ENCODE measurements at places on chromosomes 3 and 15. TPM values are rescaled to one million over a fixed set of nuclear protein-coding genes. Genes with fewer than 3 reads are reported as not detected.

GRCh38 chr3:158974904-158975303 is 173.1 kb downstream of the MFSD1 start:
- no peak for DNase-seq
- no peaks in the 10 kb centered on the region for H3K4me1 ChIP-seq
- no peak overlapping the region for H3K27ac ChIP-seq
- H3K36me3 ChIP-seq: no peaks in the 10 kb centered on the region
- H3K4me3 ChIP-seq: no peak overlapping the region

GRCh38 chr15:29018995-29019976 is 133.5 kb downstream of the APBA2 start:
- peaks cover 12% of the 10 kb centered on the region for H3K4me1 ChIP-seq
- H3K27ac ChIP-seq: no peak overlapping the region
- peaks cover 1% of the 10 kb centered on the region for H3K36me3 ChIP-seq
- DNase-seq: no peak
- H3K27me3 ChIP-seq: no peaks in the 10 kb centered on the region
- no peak overlapping the region for H3K4me3 ChIP-seq

DNA sequence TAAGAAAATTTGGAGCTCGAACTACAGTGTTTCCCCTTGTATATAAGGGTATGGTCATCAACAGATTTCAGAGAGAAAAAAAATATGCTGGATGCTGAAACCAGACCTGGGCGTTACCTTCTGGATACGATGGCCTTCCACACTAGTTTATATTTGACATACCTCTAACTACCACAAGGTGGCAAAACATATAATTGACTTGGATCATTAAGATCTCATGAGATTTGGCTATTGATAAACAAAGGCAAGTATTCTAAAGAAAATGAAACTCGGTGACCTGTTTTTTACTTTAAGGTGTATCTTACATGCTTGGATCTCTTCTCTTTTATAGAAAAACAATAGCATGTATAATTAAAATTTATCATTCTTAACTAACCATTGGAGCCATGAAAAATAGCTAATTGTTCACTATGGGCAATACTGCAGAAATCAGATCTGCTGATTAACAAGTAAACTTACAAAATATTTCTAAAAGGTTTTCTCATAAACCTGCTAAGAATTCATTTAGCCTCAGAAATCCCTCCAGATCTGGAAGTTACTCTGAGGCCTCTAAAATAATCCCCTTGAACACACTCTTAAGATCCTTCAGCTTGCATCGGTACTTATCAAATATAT is 300.6 kb upstream of the KCNH8 start:
- no peak for DNase-seq
- H3K4me3 ChIP-seq: no peak overlapping the region
- no peaks in the 10 kb centered on the region for H3K36me3 ChIP-seq
- H3K27me3 ChIP-seq: no peaks in the 10 kb centered on the region
- H3K4me1 ChIP-seq: peaks cover 9% of the 10 kb centered on the region
- no peak overlapping the region for H3K27ac ChIP-seq

GRCh38 chr3:120908030-120908794 is at the start of gene STXBP5L:
STXBP5L (plus strand) TSS chr3:120908205; CDS start chr3:120909579, 1,374 bp downstream.
- peak; percentile 64 for DNase-seq
- H3K27me3 ChIP-seq: peaks cover 38% of the 10 kb centered on the region
- no peaks in the 10 kb centered on the region for H3K36me3 ChIP-seq
- peak within 1 kb of the TSS; percentile 63 for H3K4me3 ChIP-seq
- no peak within 1 kb of the TSS for H3K27ac ChIP-seq
- peaks cover 16% of the 10 kb centered on the region for H3K4me1 ChIP-seq

- DNase-seq: no peak
- H3K4me3 ChIP-seq: no peak overlapping the region
- peaks cover 2% of the 10 kb centered on the region for H3K27me3 ChIP-seq
- peaks cover 16% of the 10 kb centered on the region for H3K36me3 ChIP-seq
- no peak overlapping the region for H3K27ac ChIP-seq
- H3K4me1 ChIP-seq: peaks cover 15% of the 10 kb centered on the region
These were observed 2.3 kb upstream of the UBE3A start for GRCh38 chr15:25441111-25441510.

DNA sequence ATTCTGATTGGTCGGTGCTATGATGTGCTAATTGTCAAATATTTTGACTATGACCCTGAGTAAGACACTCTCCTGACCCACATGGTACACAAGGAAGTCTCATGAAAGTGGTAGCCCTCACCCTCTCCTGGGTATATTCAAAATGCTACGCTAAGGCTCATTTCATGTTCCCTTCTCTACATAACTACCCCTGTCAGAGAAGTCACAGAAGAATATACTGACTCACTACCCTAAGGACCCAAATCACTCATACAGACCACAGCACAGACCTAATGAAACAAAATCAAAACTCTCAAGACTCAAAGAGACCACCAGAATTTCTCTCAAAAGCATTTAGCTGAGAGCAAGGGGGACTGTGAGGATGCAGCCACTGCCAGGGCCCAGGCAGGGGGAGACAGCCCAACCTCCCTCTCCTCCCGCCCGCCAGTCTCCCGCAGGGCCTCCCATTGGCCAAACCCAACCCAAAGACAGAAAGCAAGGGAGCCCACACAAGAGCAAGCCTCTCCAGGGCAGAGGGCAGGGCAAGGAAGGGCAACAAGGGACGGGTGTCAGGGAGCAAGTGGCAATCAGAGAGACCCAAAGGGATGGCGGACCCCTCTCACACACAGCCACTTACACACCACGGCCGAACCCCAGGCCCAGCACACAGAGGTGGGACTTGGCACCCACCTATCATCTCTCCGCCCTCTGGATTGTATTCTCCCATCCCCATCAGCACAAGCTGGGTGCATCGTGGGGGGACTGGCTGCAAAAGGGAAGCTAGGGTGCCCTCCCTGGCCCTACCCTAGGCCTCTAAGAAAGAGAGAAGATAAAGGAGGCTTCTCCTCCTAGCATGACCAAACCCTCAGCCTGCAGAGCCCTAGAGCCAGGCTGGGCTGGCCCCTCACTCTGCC is 41.6 kb downstream of the MEGF11 start:
- no peaks in the 10 kb centered on the region for H3K36me3 ChIP-seq
- no peak for DNase-seq
- peaks cover 6% of the 10 kb centered on the region for H3K27me3 ChIP-seq
- no peak overlapping the region for H3K4me3 ChIP-seq
- no peak overlapping the region for H3K27ac ChIP-seq

- H3K4me1 ChIP-seq: no peaks in the 10 kb centered on the region
- no peak overlapping the region for H3K27ac ChIP-seq
- no peaks in the 10 kb centered on the region for H3K27me3 ChIP-seq
These were observed 272.9 kb downstream of the TBC1D5 start for GRCh38 chr3:17469520-17469919.

DNA sequence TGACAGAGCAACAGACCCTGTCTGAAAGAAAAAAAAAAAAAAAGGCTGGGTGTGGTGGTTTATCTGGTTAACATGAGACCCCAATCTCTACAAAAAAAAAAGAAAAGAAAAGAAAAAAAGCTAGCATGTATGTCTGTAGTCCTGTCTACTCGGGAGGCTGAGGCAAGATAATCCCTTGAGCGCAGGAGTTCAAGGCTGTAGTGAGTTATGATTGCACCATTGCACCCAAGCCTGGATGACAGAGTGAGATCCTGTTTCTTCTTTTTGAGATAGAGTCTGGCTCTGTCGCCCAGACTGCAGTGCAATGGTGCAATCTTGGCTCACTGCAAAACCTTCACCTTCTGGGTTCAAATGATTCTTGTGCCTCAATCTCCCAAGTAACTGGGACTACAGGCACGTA is 8.4 kb upstream of the DHX30 start:
- H3K27me3 ChIP-seq: peaks cover 2% of the 10 kb centered on the region
- no peak for DNase-seq
- no peaks in the 10 kb centered on the region for H3K36me3 ChIP-seq
- no peak overlapping the region for H3K4me3 ChIP-seq

- H3K4me3 ChIP-seq: no peak within 1 kb of the TSS
- H3K27ac ChIP-seq: no peak within 1 kb of the TSS
- no peak for DNase-seq
- H3K4me1 ChIP-seq: no peaks in the 10 kb centered on the region
- H3K27me3 ChIP-seq: peaks cover 17% of the 10 kb centered on the region
- no peaks in the 10 kb centered on the region for H3K36me3 ChIP-seq
These were observed at the start of gene TIMP4 for GRCh38 chr3:12158387-12159226. TIMP4 (minus strand) TSS chr3:12158912; CDS start chr3:12158840, 72 bp downstream.

GRCh38 chr3:48851407-48851806 is 3.7 kb upstream of the PRKAR2A start:
- no peak overlapping the region for H3K4me3 ChIP-seq
- DNase-seq: no peak
- peaks cover 2% of the 10 kb centered on the region for H3K36me3 ChIP-seq
- H3K27me3 ChIP-seq: no peaks in the 10 kb centered on the region
- peaks cover 17% of the 10 kb centered on the region for H3K4me1 ChIP-seq

GRCh38 chr3:180657094-180657493 is 22.2 kb downstream of the CCDC39 start:
- no peak overlapping the region for H3K27ac ChIP-seq
- no peaks in the 10 kb centered on the region for H3K4me1 ChIP-seq
- H3K4me3 ChIP-seq: no peak overlapping the region
- peaks cover 3% of the 10 kb centered on the region for H3K27me3 ChIP-seq
- H3K36me3 ChIP-seq: no peaks in the 10 kb centered on the region
- no peak for DNase-seq

- no peak for DNase-seq
- H3K27me3 ChIP-seq: no peaks in the 10 kb centered on the region
- H3K36me3 ChIP-seq: no peaks in the 10 kb centered on the region
- H3K4me1 ChIP-seq: peaks cover 10% of the 10 kb centered on the region
These were observed 232.7 kb downstream of the MECOM start for GRCh38 chr3:169430707-169431404.

GRCh38 chr15:43204016-43204901 is 16.6 kb downstream of the EPB42 start:
- H3K27me3 ChIP-seq: peaks cover 15% of the 10 kb centered on the region
- H3K36me3 ChIP-seq: no peaks in the 10 kb centered on the region
- no peak overlapping the region for H3K4me3 ChIP-seq
- DNase-seq: peak; percentile 73

- no peaks in the 10 kb centered on the region for H3K4me1 ChIP-seq
- no peak overlapping the region for H3K27ac ChIP-seq
- peaks cover 23% of the 10 kb centered on the region for H3K27me3 ChIP-seq
- peaks cover 3% of the 10 kb centered on the region for H3K36me3 ChIP-seq
- DNase-seq: no peak
- H3K4me3 ChIP-seq: no peak overlapping the region
These were observed 62.9 kb downstream of the GOLGA8B start for GRCh38 chr15:34520566-34520965.

GRCh38 chr15:101474233-101474632 is 15.3 kb downstream of the PCSK6 start:
- H3K36me3 ChIP-seq: no peaks in the 10 kb centered on the region
- no peak overlapping the region for H3K4me3 ChIP-seq
- H3K4me1 ChIP-seq: no peaks in the 10 kb centered on the region
- H3K27ac ChIP-seq: no peak overlapping the region
- peaks cover 11% of the 10 kb centered on the region for H3K27me3 ChIP-seq

- DNase-seq: no peak
- H3K27ac ChIP-seq: no peak overlapping the region
- peaks cover under 1% of the 10 kb centered on the region for H3K4me1 ChIP-seq
- peaks cover under 1% of the 10 kb centered on the region for H3K36me3 ChIP-seq
These were observed 77.4 kb downstream of the VPS8 start for GRCh38 chr3:184889312-184889904.

DNA sequence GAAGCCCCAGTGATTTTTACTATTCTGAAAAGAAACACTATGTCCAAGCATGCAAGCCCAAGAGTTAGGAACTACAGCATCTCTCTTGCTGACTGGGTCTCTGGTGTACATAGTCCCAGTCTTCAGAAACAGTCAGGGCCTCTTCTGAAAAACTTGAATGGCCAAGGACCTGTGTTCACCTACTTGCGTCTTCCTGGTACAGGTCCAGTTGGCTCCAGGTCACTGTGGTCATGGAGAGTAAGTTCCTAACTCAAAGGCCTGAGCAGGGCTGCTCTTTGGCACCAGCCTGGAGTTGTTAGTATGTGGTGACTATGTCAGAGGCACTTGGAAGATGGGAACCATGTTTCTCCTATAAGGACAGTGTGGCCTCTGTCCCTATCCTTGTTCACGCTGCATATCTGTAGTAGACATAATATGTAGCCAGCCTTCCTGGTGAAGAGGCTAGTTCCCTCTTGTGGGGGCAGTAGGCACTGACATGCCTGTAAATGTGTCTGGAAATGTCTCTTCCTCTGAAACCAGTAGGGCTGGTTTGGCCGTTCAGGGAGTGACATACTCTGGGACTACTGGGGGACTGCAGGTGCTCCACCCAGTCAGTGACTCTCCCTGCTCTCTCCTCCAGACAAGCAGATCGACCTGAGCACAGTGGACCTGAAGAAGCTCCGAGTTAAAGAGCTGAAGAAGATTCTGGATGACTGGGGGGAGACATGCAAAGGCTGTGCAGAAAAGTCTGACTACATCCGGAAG is 2.6 kb upstream of the RBM15B start:
- H3K27me3 ChIP-seq: no peaks in the 10 kb centered on the region
- H3K27ac ChIP-seq: peak overlapping the region; percentile 20
- no peak for DNase-seq
- H3K4me3 ChIP-seq: peak overlapping the region; percentile 9
- peaks cover 69% of the 10 kb centered on the region for H3K4me1 ChIP-seq

DNA sequence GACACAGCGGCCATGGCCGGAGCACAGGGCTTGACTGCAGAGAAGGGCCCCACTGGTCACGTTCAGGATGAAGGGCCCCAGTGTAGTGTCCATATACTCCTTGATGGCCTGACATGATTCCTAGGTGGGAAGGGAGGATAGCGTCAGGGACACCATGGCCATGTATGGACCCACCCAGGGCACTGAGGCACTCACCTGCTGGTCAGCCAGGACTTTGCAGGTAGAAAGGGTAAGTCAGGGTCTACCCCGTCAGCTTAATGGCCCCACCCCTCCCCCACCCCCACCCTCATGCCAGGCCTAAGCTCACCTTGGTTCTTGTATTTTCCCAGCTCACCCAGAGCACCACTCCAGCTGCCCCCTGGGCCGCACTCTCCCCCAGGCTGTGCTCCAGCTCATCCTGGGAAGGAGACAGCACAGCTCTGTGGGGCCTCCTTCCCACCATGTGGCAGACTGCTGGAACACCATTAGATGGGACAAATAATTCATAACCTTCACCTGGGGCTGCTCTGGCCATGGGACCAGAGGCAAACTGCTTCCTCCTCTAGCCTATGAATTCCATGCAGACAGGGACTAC is 1.6 kb upstream of the HYAL3 start:
- peak overlapping the region; percentile 97 for H3K4me3 ChIP-seq
- peaks cover 2% of the 10 kb centered on the region for H3K36me3 ChIP-seq
- H3K4me1 ChIP-seq: peaks cover 32% of the 10 kb centered on the region
- no peak for DNase-seq
- H3K27ac ChIP-seq: peak overlapping the region; percentile 99

DNA sequence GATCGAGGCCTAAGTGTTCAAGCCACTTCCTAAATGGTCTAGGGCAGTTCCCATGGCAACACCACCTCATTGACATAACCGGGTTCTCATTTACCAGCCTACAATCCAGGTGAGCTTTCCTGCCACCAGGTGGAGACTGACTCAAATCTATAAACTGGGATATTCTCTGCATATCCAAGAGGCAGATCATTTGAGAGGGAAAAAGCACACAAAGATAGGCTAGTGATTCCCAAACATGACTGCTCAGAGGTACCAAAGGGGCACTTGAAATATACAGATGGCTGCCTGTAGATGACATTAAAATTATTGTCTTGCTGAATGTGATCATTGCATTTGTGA is 141.3 kb upstream of the PROK2 start:
- no peak overlapping the region for H3K4me3 ChIP-seq
- H3K27me3 ChIP-seq: no peaks in the 10 kb centered on the region
- H3K36me3 ChIP-seq: no peaks in the 10 kb centered on the region
- DNase-seq: peak; percentile 22

The CD80 gene
- 19.1 TPM for total RNA-seq

The TMEM266 gene
- total RNA-seq: not detected

The OSTN gene
- total RNA-seq: not detected

The GOLGA8O gene
- total RNA-seq: 21.8 TPM

The SH2D7 gene
- 0.29 TPM for total RNA-seq

The GOLGA6D gene
- total RNA-seq: not detected

The CEP19 gene
- total RNA-seq: 4.6 TPM

The HIGD2B gene
- total RNA-seq: not detected

The NUP210 gene
- total RNA-seq: 206 TPM

The LSAMP gene
- total RNA-seq: not detected

The ZPLD1 gene
- total RNA-seq: not detected

The ENTPD3 gene
- not detected for total RNA-seq

Data from activated CD8-positive, alpha-beta T cell treated with anti-CD3 and anti-CD28 coated beads, Interleukin-2, amount 10 ng/mL, durations not matched to agents 7 days and 5 days (primary cell).